Left renal cortex interstitium (tissue), 4 donors: ENCODE measurements at places on chromosomes 6 and 20.

DNA sequence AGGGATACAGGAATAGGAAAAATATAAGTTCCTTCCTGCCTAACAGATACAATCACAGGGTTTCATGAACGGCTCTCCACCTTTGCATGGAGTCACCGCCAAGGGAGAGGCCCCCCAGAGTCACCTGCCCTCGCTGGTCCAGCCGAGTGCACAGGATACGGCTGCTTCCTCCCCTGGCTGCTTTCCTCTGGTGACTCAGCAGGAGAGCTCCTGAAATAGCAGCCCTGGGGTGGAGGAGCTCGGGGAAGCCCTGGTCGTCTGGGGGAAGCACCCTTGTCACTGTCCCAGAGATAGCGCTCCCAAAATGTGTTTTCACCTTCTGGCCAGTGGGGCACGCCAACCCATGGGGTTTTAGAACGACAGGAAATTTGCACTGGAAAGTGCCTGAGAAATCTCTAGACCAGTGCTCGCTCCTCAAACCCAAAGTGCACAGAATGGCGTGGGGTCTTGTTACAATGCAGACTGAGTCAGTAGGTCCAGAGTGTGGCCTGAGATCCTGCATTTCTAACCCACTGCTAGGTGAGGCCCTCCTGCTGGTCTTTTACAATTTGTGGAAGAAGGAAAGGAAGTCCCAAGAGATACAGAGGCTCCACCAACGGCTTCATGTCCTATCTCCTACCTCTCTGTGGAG, 35.9 kb upstream of the FAM50B start:
- DNase-seq: no peak

DNA sequence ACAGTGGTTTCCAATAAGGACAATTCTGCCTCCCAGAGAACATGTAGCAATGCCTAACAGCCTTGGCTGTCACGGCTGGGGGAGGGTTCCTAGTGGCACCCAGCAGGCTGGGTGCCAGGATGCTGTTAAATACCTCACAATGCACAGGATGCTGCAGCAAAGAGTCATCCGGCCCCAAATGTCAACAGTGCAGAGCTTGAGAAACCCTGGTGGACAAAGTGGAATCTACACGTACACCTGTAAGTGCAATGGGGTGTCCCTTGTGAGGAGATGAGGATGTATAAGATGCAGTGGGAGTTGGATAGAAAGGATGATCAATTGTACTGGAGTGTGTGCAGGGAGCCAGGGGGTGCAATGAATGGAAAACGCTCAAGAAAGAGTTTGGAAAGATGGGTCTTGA, 142.4 kb downstream of the FNDC1 start:
- DNase-seq: no peak

DNA sequence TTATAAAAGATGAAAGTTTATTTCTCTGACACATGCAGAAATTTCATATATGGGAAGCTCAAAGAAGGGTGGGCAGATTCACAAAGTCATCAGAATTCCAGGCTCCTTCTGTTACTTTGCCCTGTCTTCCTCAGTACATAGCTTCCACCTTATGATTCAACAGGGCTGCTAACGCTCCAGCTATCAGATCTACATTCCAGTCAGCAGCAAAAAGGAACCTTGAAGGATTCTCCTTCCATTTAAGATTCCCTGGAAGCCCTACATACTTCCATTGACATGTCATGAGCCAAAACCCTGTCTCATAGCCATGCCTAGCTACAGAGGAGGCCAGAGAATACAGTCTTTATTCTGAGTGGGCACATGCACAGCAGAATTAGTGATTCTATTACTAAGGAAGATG, 103.3 kb downstream of the NCR2 start:
- no peak for DNase-seq

GRCh38 chr20:33110147-33110825, 30.8 kb downstream of the BPIFB4 start:
- no peak for DNase-seq

DNA sequence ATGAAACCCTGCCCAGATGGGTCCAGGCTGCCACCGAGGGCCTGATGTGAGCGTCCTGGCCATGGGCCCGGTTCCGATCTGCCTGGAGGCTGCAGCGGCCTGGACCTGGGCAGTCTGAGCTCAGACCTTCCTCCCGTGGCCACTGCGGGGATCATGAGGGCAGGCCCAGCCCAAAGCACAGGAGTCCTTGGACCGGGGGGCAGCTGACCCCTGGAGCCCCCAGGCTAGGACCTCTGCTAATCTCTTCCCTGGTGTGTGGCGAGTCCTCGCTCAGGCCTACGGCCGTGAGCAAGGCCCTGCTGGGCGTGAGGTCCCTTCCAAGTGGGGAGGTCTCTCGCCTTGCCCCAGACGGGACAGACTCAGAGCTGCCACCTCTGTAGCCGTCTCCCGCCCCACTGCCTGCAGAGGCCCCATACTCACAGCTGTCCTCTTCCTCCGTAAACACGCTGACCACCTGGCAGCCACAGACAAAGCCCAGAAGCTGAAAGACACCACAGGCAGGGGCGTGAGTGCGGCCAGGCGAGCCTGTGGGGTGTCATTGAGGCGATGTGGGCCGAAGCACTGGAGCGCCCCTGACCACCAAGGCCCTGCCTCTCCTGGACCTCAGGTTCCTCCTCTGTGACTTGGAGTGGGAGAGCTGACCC, 8.0 kb downstream of the BIRC7 start:
- DNase-seq: no peak

DNA sequence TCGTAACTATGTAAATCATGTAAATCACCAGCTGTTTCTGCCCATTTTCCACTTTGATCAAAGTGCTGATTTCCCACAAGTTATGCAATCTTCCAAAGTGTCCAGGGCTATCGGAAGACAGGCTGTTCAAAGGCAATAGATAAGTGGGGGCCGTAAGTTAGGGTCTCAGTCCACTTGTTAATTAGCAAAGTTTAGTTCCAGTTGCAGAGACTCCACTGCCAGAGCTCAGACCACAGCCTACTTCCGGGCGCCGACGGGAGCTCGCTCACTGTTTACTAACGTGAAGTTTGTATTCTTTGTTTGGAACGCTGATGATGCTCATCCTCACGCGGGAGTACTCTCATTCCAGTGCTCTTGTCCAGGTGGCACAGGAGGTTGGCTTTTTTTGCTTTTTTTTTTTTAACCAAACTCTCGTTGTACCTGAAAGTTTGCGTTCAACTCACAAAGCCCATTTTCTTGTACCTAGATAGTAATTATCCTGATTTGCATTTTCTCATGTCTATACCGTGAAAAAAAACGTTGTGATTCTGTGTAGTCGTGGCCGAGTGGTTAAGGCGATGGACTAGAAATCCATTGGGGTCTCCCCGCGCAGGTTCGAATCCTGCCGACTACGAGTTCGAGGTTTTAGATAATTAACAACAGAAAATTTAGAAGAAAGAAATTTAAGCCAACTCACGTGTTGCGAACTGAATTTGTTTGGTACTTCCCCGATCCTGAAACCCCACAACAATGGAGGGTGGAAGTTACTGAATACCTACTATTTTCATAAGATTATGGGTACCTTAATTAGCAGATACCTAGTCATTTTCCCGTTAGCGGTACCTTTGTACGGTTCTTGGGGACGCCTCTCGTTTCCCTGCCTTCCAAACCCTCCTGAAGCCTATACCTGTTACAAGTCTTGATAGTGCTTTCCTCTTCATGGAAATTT, 29.9 kb upstream of the ZNF184 start:
- peak; percentile 34 for DNase-seq

DNA sequence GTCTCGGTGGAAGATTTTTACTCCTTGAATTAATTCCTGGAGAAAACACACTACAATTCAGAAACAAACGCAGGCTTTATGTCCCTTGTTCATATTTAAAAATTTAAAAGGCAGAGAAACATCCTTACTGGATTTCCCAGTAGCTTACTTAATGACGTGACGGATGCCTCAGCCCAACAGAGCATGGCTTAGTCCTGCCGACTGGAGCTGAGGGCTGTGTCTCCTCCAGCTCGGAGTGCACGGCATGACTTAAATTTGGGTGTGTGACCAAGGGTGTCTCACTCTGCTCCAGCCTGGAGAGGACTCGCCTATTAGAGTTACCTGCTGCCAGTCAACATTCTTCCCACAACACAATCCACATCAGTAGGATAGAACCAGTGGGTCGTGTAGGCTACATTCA, 107.1 kb downstream of the PSMB1 start:
- DNase-seq: no peak

GRCh38 chr20:53210931-53211330, 238.8 kb downstream of the TSHZ2 start:
- DNase-seq: no peak

DNA sequence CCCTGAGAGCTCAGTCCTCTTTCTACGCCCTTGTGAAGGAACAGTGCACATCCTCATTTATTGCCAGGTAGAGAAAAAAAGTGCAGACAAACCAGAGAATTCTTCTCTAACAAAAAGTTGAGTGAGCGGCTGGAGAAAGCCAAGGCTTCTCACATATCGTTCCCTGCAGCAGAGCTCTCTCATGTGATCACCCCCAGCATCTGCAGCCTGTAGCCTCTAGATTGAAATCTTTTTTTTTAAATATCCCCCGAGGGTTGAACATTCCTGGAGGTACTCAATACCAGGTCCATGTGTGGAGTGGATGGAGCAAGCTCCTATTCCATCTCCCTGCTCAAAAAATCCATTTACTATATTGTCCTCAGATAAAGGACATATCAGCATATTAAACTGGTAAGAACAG, 22.9 kb upstream of the ZNF133 start:
- no peak for DNase-seq

GRCh38 chr20:56467968-56468315, 485 bp upstream of the RTF2 start:
- no peak for DNase-seq

DNA sequence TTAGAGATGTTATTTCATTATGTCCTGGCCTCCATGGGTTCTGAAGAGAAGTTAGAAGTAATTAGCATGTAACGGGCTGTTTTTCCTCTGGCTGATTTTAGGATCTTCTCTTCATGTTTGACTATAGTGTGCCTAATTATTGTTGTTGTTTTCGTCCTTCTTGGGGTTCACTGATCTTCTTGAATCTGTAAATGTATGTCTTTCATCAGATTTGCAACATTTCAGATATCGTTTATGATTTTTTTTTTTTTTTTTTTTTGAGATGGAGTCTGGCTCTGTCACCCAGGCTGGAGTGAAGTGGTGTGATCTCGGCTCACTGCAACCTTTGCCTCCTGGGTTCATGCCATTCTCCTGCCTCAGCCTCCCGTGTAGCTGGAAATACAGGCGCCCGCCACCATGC, 246.7 kb downstream of the TFAP2C start:
- no peak for DNase-seq

- DNase-seq: no peak
These were observed 26.3 kb upstream of the MC3R start for GRCh38 chr20:56222201-56222600.

GRCh38 chr6:144211160-144211559, 60.8 kb downstream of the STX11 start:
- DNase-seq: no peak

- no peak for DNase-seq
These were observed 240.1 kb upstream of the TBX18 start for GRCh38 chr6:85004361-85004995.

DNA sequence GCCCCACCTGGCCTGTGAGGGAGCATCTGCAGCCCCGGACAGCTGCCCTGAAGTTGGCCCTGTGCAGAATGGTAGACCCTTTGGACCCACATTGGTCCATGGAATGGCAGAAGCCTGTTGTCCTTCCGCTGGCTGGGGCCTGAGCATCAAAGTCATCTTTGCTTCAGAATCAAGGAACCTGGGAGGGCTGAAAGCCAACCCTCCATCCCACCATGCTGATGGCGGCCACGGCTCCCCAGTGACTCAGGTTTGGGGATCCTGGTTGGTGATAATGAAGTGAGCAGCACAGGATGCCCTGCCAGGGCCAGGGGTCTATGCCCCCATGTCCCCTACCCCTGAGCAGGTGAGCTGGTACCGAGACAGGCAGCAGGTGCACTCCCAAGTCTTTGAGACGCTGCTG, 52.8 kb downstream of the YTHDF1 start:
- no peak for DNase-seq

GRCh38 chr6:148383658-148384368, 41.2 kb downstream of the SASH1 start:
- DNase-seq: no peak

DNA sequence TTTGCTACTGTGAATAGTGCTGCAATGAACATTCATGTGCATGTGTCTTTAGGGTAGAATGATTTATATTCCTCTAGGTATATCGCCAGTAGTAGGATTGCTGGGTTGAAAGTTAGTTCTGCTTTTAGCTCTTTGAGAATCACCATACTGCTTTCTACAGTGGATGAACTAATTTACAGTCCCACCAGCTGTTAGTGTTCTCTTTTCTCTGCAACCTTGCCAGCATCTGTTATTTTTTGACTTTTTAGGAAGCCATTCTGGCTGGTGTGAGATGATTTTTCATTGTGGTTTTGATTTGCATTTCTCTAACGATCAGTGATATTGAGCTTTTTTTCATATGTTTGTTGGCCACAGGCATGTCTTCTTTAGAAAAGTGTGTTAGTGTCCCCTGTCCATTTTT, 40.0 kb downstream of the PLG start:
- DNase-seq: no peak

GRCh38 chr20:15515691-15516090, 1057.6 kb downstream of the KIF16B start:
- no peak for DNase-seq

GRCh38 chr6:43428874-43429273, 1.5 kb downstream of the ABCC10 start:
- no peak for DNase-seq

DNA sequence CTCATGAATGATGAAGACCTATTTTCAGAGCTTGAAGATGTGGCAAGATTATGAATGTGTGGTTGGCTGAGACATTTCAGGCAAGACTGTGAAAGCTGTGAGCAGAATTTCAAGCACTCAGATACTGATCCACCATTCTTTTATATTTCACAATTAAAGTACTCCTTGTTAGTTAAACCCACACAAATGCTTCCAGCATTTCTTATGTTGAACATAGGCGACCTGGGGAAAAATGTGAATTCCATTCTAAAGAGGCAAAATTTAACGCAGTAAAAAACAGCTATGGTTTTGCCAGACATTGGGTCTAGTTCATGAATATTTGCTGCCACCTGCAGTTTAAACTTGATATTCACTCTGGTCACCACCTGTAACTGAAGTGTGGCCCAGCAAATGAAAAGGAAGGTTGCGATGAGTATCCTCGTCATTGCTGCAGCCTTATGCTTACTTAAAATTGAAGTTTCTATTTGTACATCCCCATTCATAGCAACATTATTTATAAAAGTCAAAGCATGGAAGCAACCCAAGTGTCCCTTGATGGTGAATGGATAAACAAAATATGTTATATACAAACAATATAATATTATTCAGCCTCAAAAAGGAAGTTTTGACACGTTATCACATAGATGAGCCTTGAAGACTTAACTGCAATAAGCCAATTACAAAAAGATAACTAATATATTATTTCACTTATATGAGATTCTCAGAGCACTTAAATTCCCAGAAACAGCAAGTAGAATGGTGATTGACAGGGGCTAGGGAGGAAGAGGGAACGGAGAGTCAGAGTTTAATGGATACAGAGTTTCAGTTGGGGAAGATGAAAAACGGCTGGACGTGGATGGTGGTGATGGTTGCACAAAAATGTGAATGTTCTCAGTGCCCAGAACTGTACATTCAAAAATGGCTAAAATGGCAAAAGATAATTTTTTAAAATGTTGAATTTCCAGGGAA, 32.4 kb upstream of the FAM184A start:
- DNase-seq: peak; percentile 21

- no peak for DNase-seq
These were observed 37.0 kb downstream of the SHLD1 start for GRCh38 chr20:5786930-5787795.
